ENCODE measurements at places on chromosomes 16 and 17.
A peak's percentile ranks its signal among the peaks of the same experiment; 100 is the strongest.

GRCh38 chr17:1492249-1493206 is at the start of gene MYO1C:
TSS of gene MYO1C (minus strand) at chr17:1492686. CDS start at chr17:1492487, 199 bp downstream.
- DNase-seq: no peak

- no peak for DNase-seq
Measured at GRCh38 chr16:29182501-29182900, 197.6 kb downstream of the LAT start.

GRCh38 chr17:82019690-82020571 is 2.7 kb downstream of the CENPX start:
- DNase-seq: peak; percentile 45

DNA sequence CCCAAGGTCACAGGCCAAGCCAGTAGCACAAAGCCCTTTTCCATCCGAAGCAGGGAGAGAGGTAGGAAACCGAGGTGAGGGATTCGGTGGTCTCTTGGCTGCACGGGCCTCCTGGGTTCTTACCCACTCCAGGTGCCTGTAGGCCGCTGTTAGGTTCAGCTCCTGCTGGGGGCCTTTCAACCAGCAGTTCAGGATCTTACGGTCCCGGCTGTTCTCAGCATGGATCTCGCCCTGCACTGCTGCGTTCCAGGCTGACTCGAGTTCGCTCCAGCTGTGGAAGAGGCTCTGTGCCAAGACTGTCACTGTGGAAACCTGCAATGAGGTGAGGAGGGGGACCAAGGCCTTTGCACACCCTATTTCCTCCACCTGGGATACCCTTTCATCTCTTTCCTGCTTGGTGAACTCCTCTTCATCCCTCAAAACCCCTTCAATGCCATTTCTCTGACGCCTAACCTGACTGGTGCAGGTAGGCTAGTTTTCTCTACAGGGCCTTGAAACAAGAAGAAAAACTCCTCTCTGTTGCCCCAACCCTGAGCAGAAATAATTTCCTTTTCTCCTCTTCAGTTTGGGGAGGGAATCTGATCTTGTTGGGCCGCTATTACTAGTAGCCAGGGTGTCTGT is 103.6 kb downstream of the RMI2 start:
- no peak for DNase-seq

- peak; percentile 12 for DNase-seq
Measured at GRCh38 chr17:10198509-10199249, at the start of gene GAS7. TSS of gene GAS7 (minus strand) at chr17:10198606.

GRCh38 chr17:47223007-47223406 is 13.9 kb downstream of the MYL4 start:
- DNase-seq: no peak

GRCh38 chr16:69611103-69611640 is 45.4 kb downstream of the NFAT5 start:
- DNase-seq: no peak

GRCh38 chr16:18782697-18783429 is 7.3 kb downstream of the RPS15A start:
- no peak for DNase-seq

- DNase-seq: no peak
Measured at GRCh38 chr16:66976746-66977145, 11.6 kb upstream of the CES4A start.

GRCh38 chr16:17277981-17278381 is 192.8 kb downstream of the XYLT1 start:
- no peak for DNase-seq

GRCh38 chr16:51193879-51194278 is 42.8 kb upstream of the SALL1 start:
- no peak for DNase-seq

GRCh38 chr16:1635070-1635469 is 22.9 kb downstream of the CRAMP1 start:
- DNase-seq: no peak

GRCh38 chr16:57999366-57999970 is 1.0 kb downstream of the ZNF319 start:
- DNase-seq: no peak

Data from stimulated activated CD4-positive, alpha-beta T cell treated with anti-CD3 and anti-CD28 coated beads, Interleukin-1b, Interleukin-23, amount 100 ng/mL, for 4 hours (primary cell).